Keratinocyte (primary cell): ENCODE measurements at places on chromosomes 2 and 18. TPM values are rescaled to one million over a fixed set of nuclear protein-coding genes. Genes with fewer than 3 reads are reported as not detected.

Gene GALNT3
- polyA plus RNA-seq: 23.9 to 70.3 TPM (median 34.4 TPM) in 3 replicates

Gene REG1A
- not detected in 3 replicates for polyA plus RNA-seq

Gene ALK
- polyA plus RNA-seq: not detected in 3 replicates

Gene OSBPL6
- 8.2 to 11.6 TPM (median 10.1 TPM) in 3 replicates for polyA plus RNA-seq

Gene MROH2A
- 0.17 to 0.37 TPM (median 0.33 TPM) in 3 replicates for polyA plus RNA-seq

Gene PTPRM
- polyA plus RNA-seq: 42.3 to 90.7 TPM (median 54.5 TPM) in 3 replicates

Gene SERPINB10
- 4.2 to 10.1 TPM (median 5.8 TPM) in 3 replicates for polyA plus RNA-seq

DNA sequence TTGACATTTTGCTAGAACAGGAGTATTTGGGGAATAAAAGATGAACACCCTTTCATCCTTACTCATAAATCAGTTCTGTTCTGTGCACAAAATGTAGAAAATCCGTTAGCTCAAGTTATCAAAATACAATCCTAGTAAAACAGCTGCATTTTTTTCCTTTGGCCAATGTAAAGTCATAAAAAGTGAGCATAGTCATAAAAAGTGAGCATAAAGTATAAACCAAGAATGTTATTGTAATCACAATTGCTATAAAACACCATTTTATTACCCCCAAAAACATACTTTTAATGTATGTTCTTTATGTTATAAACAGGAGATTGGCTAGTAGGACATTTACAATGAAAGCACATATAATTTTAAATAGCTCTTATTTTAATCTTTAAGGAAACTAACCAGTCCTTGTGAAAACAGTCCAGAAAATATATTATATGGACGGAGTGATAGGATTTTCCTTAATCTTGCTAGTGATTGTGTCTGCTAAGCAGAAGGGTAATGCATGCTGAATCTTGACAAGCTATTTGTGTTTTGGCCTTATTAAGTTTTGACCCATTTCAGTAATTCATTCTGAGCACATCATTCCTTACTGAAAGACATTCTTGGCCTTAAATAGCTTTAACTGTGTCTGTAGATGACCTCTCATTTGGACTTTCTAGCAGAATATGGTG is 891.8 kb downstream of the DSC3 start:
- no peak overlapping the region for H3K4me3 ChIP-seq
- H3K27ac ChIP-seq: no peak overlapping the region
- DNase-seq: no peak
- no peaks in the 10 kb centered on the region for H3K27me3 ChIP-seq
- no peaks in the 10 kb centered on the region for H3K36me3 ChIP-seq

- no peak overlapping the region for H3K27ac ChIP-seq
- no peaks in the 10 kb centered on the region for H3K36me3 ChIP-seq
- no peaks in the 10 kb centered on the region for H3K4me1 ChIP-seq
- no peaks in the 10 kb centered on the region for H3K27me3 ChIP-seq
These were observed 61.9 kb downstream of the AQP4 start for GRCh38 chr18:26803643-26804042.

DNA sequence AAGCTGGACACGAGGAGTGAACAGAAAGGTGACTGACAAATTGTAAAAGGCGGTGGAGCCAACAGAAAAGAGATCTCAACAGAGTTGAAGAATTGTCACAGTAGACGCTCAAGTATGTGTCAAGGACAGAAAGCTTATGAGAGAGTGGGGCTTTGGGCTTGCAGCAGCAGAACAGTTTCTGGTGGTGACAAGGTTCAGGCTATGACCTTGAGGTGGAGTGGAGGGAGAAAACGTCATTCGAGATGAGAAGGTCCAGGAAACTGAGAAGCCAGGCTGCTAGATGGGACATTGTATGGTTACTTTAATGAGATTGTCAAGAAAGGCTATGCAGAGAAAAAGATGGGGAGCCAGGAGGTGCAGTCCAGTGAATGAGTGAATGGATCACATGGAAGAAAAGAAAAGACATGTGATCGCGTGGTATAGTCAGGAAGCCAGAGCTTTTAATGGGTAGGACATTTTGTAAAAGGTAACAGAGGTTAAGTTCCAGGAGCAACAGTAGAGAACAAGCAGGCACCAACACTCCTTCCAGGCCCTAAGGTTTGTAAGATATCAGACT is 91.1 kb upstream of the EPC2 start:
- no peaks in the 10 kb centered on the region for H3K36me3 ChIP-seq
- no peaks in the 10 kb centered on the region for H3K4me1 ChIP-seq
- no peak for DNase-seq
- no peak overlapping the region for H3K27ac ChIP-seq
- no peak overlapping the region for H3K4me3 ChIP-seq
- H3K27me3 ChIP-seq: peaks cover 3% of the 10 kb centered on the region

DNA sequence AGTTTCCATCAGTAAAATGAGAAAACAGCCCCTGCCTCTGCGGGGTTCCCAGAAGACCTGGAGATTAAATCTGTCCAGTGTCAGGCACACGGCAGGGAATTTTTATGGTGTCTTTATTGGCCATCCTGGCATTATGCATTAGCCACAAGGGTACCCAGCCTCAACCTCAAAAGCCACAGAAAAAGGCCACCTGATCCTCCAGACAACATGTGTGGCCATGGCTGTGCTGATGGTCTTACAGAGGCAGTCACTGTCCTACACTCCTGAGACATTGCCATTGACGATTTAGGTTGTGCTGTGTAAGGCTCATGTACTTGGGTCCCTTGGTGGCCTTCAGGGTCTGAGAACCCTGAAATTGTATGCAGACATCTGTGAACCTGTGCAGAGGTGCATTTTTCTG is 115.6 kb downstream of the SMAD7 start:
- peaks cover 63% of the 10 kb centered on the region for H3K4me1 ChIP-seq
- DNase-seq: no peak
- peak overlapping the region; percentile 54 for H3K27ac ChIP-seq
- no peak overlapping the region for H3K4me3 ChIP-seq

- DNase-seq: peak; percentile 66
- H3K4me1 ChIP-seq: peaks cover 16% of the 10 kb centered on the region
- peak overlapping the region; percentile 64 for H3K4me3 ChIP-seq
- H3K27me3 ChIP-seq: no peaks in the 10 kb centered on the region
- H3K27ac ChIP-seq: peak overlapping the region; percentile 63
These were observed 254.8 kb downstream of the CDH2 start for GRCh38 chr18:27921904-27922751.

DNA sequence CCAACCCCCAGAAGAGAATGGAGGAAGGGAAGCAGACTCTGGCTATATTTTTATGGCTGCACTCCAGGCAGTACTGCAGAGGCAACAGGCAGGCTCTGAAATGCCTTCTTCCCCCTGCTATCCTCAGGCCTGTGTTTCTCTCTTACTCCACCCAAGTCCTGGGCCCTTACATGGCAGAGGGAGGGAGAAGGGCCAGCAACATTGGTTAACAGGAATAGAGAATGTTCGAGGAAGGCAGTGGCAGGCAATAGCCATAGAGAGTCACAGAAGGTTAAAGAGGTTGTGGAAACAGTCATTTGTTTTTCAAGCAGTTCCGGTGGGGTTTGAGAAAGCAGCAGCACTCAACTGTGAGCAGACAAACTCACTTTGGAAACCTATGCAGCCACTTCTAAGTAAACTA is 15.1 kb upstream of the DARS1 start:
- H3K4me3 ChIP-seq: no peak overlapping the region
- no peak overlapping the region for H3K27ac ChIP-seq
- no peaks in the 10 kb centered on the region for H3K36me3 ChIP-seq
- no peak for DNase-seq

DNA sequence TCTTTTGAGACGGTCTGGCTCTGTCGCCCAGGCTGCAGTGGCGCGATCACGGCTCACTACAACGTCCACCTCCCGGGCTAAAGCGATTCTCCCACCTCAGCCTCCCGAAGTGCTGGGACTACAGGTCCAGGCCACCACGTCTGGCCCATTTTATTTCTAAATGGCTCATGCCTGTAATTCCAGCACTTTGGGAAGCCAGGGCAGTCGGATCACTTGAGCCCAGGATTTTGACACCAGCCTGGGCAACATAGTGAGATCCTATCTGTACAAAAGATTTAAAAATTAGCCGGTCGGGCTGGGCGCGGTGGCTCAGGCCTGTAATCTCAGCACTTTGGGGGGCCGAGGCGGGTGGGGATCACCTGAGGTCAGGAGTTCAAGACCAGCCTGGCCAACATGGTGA is 26.4 kb upstream of the EFHD1 start:
- no peak overlapping the region for H3K27ac ChIP-seq
- no peak for DNase-seq
- peaks cover 8% of the 10 kb centered on the region for H3K27me3 ChIP-seq
- H3K4me3 ChIP-seq: no peak overlapping the region
- H3K36me3 ChIP-seq: no peaks in the 10 kb centered on the region
